ENCODE measurements at places on chromosomes 3 and 15.

DNA sequence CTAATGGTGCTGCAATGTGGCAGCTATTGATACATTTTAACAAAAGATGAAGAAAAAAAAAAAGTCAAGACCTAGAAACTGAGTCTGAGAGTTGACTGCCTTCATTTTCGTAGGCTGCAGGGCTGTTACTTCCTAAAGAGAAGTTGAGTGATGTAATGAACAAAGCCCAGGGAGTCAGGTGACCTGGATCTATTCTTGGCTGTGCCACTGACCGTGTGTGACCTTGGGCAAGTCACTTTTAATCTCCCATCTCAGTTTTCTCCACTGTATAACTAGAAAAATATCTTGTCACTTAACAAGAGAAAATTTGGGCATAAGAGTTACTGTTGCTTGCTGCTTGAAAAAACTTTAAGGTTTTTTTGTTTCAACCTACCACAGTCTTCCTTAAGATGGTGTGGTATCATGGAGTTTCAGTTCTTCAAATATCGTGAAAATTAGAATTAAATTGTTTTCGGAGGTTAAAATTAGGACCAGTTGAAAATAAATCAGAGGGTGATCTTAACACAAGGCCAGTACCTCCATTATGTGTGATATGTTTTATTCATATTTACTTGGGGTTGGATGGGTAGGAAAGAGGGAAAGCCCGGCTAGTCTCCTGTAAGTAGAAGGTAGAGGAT is 5.8 kb downstream of the FMN1 start:
- DNase-seq: peak; percentile 10

GRCh38 chr15:86079508-86080266 is at the start of gene AGBL1:
TSS of gene AGBL1 (plus strand) at chr15:86079871.
- no peak for DNase-seq

DNA sequence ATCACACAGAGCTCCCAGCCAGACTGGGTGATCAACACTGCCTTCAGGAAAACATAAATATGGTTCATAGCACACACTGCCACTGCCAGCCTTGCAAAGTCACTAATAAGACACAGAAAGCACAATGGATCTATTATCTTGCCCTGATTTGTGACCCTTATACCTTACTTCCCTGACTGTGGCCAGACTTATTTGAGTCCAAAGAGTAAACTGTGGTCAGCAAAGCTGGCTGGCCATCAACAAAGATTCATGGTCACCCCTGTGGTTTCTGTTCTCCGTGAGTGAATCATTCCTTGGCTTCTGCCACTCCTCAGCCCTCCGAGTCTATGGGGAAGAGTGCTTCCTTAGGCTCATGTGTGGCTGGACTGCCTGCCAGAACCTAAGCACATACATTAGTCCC is 437.7 kb downstream of the RAP2B start:
- peak; percentile 54 for DNase-seq

GRCh38 chr3:159113221-159113875 is 311.5 kb downstream of the MFSD1 start:
- no peak for DNase-seq

DNA sequence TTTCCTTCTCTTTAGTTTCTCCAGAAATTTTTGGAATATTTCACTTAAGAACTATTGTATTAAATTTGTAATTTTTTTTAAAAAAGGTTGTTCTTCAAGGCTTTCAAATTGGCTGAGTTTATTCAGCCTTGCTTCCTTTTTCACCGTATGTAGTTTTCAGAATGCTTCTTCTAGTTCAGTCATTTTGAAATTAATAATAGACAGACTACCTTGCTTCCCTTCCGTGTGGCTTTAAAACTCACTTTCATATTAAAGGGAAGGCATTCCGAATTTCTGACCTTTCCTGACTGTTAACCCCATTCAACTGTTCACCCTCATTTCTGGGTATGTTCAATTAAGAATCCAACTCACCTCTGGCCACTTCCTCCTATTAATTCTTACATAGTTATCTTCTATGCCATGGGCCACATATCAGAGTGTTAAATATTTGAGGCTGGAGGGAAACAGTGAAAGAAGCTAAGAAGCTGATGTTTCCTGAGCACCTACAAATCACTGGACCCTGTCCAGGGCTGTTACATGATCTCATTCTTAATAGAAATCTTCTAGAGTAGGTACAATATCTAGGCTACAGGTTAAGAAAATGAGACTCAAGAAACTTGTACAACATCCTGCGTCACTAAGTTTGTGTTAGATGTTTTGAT is 237.5 kb downstream of the P3H2 start:
- no peak for DNase-seq

DNA sequence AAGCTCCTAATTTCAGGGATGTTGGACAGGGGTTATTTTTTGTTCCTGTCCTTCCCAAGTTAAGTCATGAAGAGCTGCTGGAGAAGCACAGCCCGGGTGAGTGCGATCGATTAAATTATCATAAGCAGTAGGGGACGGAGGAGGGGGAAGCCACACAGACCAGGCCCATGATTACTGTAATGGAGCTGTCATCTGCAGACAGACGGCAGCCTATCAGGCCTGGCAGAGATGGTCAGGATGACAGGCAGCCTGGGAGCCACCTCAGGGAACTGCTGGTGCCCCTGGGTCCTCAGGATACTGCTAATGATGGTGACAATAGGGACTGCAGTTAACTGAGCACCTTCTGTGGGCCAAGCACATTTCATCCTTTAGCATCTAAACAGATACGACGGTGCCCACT is 147.7 kb downstream of the RAB11A start:
- no peak for DNase-seq

GRCh38 chr3:11739706-11740105 is 96.0 kb upstream of the VGLL4 start:
- no peak for DNase-seq

DNA sequence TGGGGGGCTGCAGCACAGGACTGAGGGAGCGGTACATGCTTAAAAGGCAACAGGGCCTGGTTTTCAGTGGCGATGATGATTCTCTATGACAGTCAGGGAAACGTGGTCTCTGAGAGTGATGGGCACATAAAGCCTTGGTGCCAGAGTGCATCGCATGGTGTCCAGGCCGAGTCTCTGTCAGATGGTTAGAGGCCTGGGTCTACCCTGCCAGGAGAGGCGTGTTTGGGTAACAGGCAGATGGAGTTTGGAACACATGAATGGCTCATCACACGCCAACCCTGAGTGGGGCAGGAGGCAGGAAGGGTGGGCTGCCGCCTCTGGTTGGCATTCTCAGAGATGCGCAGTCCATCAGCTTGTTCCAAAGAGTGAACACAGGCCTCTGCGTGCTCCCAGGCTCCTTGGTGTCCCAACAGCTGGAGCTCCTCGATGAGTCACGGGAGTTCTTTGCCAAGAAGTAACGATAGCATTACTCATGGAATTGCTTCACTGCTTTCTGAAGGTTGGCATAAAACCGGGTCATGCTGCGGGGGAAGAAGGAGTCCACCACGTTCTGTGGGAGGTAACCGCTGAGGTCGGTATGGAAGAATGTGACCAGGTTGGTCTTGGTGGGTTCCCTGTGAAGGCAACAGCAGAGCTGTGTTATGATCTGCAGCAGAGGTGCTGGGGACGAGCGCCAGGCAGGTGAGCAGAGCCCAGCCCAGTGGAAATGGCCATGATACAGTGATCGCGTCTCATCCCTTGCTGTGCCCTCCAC is 11.0 kb downstream of the STARD5 start:
- peak; percentile 94 for DNase-seq

- DNase-seq: no peak
Measured at GRCh38 chr3:108728934-108729333, 28.3 kb downstream of the RETNLB start.

GRCh38 chr3:53776494-53777101 is 69.6 kb downstream of the CHDH start:
- no peak for DNase-seq

DNA sequence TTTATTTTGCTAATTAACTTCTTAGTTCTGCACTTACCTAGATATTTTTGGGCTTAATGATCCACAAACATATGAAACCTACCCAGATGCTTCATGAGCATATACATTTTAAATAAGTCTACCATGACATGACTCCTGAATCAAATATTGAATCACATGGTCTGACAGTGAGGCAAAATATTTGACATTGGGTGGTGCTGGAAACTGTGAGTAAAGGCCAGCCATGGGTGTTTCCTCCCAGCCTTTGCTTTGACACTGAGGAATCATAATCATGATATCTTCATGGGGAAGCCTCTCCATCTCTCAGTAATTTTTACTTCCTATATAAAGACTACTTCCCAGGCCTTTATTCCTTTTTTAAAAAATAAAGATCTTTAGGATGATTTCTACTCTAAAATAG is 22.8 kb upstream of the SSR3 start:
- DNase-seq: no peak

DNA sequence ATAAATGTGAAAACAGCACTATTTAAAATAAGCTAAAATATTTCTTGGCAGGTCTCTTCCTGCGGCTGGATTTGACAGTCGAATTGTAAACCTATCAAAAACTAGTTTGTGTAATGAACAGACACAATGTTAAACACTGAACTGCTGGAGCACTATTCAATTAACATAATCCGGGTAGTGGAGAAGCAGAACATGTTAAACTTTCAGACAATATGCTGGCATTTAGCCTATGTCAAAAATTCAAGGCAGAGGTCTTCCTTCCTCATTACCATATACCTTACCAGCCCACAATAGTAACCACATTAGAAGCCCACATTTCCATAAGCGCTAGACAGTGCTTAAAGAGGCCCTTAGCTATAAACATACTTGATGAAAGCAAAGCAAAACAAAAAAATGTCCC is 1042.9 kb downstream of the ROBO1 start:
- DNase-seq: peak; percentile 18

- DNase-seq: peak; percentile 16
Measured at GRCh38 chr3:79383402-79384012, 384.3 kb downstream of the ROBO1 start.

- no peak for DNase-seq
Measured at GRCh38 chr15:29550834-29551465, 271.3 kb downstream of the TJP1 start.

GRCh38 chr3:139830817-139831216 is 104.2 kb upstream of the CLSTN2 start:
- no peak for DNase-seq

DNA sequence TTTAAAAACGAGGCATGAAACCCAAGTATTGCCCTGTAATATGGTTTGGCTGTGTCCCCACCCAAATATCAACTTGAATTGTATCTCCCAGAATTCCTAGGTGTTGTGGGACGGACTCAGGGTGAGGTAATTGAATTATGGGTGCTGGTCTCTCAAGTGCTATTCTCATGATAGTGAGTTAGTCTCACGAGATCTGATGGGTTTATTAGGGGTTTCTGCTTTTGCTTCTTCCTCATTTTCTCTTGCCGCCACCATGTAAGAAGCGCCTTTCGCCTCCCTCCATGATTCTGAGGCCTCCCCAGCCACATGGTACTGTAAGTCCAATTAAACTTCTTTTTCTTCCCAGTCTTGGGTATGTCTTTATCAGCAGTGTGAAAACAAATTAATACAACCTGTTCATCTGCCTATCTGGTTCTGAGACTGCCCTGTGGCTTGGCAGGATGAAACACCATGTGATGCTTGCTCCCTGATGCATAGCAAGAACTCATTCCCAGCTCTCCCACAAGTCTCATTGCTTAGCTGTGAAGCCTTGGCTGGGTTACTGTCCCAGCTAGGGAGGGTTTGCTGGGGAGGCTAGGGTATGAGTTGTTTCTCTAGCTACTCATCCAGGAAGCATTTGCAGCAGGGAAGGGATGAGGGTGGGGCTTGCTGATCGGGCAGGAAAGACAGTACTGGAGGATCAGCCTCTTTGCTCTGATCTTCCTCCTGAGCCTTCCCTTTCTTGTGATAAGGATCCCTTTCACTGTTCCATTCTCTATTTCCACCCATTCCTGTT is 3.7 kb upstream of the SQOR start:
- peak; percentile 51 for DNase-seq

- DNase-seq: no peak
Measured at GRCh38 chr3:124318014-124318413, 326.1 kb upstream of the ROPN1 start.

DNA sequence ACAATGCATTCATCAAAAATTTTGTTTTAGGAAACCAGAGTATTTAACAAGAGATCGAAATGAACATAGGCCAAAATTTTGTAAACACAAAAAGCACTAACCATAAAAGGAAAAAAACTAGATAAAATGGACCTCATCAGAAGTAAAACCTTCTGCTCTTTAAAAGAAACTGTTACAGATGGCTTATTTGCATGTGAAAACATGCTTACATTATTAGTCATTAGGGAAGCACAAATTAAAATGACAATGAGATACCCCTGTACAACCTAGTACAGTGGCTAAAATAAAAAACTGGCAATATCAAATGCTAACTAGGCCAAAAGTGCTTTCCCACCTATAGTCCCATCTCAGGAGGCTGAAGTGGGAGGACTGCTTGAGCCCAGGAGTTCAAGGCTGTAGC is 19.3 kb downstream of the UBR1 start:
- DNase-seq: no peak

GRCh38 chr3:167501941-167502340 is 28.1 kb upstream of the SERPINI2 start:
- no peak for DNase-seq

DNA sequence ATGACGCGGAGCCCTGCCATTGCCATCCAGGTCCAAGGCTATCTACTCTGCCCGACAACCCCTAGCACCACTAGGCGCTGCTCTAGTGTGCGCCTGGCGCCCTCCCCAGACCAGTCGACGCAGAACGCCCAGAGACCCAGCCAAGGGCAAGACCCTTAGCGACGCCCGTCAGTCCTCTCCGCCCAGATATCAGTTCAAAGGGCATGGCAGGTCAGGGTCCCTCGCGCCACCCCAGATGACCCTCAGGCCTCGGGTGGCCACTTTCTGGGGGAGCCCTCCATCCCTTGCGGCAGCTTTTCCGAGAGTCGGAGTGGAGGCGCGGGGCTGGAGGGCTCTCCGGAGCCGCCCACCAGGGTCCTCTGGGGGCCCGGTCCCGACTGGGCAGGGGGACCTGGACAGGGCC is 371 bp upstream of the CLSTN2 start:
- DNase-seq: peak; percentile 68

- DNase-seq: no peak
Measured at GRCh38 chr3:58180940-58181587, 29.7 kb downstream of the DNASE1L3 start.

- DNase-seq: no peak
Measured at GRCh38 chr3:157063469-157063868, 96.5 kb downstream of the CCNL1 start.

- DNase-seq: no peak
Measured at GRCh38 chr3:176755977-176756376, 441.3 kb downstream of the TBL1XR1 start.

- DNase-seq: no peak
Measured at GRCh38 chr15:85389306-85389650, 8.9 kb downstream of the AKAP13 start.

DNA sequence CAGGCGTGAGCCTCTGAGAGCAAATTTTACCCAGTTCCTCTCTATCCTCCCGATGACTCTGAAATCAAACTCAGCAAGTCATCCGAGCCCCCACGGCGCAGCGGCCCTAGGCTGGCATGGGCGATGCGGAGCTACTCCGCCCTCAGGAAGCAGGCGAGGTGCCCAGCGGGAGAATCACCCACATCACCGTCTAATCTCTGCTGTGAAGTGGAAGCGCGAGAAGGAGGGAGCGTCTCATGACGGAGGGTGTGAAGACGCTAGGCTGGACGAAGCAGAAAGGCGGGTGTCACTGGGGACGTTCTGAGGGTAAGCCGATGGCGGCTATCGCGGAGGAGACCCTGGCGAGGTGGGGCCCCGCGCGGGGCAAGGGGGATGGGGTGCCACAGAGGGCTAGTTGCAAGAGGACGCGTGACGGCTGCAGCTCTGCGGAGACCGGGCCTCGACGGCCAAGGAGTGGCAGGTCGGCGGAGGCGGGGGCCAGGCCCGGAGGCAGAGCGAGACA is 9.1 kb upstream of the GNAI2 start:
- peak; percentile 57 for DNase-seq

Measured in umbilical cord (tissue), 2 donors.